Mesenchymal stem cell (in vitro differentiated cells and primary cell): ENCODE measurements at places on chromosomes 16 and 17.

DNA sequence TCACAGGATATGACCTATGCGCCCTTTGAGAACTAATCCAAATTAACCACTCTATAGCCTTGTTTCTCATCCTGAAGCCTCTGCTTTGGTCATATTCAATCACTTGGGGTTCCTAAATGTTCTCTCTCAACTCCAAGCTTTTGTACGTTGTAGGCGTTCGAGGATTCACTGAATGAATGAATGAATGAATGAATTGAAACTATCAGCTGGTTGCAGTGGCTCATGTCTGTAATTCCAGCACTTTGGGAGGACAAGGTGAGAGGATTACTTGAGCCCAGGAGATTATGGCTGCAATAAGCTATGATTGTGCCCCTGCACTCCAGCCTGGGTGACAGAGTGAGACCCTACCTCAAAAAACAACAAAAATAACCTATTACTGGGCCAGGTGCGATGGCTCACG lies 5.9 kb upstream of the SUMO2 start:
- DNase-seq = no peak

GRCh38 chr17:10118788-10119130 lies 79.6 kb downstream of the GAS7 start:
- DNase-seq = no peak

DNA sequence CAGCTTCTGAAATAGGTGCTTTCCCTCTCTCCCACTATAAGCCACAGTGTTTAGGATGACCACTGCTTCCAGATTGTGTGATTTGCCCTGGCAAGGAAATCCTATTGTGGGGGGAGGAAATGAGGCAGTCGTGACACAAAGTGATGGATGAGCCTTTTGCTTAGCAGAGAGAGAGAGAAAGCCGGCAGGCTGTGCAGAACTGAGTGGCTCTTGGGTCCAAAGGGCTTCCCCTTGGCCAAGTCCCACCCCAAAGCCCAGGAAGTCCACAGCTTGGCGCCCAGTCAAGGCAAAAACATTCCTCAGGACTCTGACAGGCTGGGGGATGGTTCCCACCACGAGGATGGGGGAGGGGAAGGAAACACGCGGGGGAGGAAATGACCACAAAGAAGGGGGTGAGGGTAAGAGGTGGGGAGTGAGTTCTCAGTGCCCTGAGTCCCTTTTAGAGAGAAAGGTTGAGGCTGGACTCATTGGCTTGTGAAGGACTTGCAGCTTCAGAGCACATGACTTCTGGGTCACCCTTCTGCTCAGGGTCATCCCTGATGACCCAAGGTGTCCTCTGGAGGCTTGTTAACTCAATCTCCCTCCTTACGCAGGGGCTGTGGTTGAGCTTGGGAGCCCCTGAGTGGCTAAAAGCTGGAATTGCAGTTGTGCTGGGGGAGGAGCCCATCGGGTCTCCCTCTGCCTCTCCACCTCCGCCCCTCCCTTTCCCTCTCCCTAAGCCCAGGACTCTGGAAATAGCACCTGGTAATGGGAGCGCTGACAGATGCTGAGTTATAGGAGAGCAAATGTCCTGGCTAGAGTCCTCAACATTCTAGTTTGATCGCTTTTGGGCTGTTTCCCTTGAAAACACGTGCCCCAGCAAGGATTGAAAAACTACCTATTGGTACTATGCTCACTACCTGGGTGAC lies 10.3 kb upstream of the MSL1 start:
- DNase-seq = peak; percentile 98

GRCh38 chr17:10105513-10106001 lies 92.8 kb downstream of the GAS7 start:
- DNase-seq = peak; percentile 97
